ENCODE measurements at places on chromosomes 16 and 17.

DNA sequence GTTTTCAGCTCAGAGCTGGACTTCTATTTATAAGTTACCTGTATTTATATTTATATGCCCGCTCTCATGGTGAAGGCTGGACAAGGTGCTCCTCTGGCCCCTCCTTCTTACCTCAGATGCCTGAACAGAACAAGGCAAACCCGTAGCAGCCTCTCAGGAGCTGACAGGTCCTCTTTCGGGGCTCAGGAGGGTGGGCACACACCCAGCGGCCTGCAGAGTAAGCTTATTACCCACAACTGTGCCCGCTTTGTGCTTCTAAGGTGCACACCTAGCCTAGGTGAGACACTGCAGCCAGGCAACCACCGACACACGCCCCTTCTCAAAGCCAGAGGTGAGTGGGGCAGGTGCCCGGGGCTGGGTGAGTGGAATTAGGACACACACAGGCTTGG, 5.3 kb downstream of the NKIRAS2 start:
- no peak for DNase-seq

DNA sequence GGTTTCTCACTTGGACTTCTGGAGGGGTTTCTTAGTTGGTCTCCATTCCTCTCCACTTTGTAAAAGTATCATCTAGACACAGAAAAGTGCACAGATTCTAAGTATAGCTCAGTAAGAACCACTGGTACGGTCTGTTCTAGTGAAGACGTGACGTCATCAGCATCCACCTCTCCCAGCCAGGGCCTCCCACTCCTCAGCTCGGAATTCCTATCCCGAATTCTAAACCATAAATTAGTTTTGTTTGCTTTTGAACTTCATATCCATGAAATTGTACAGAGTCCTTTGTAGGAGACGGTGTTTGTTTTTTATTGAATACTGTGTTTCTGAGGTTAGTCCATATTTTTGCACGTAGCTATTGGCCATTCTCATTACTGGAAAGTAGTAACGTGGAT, 25.5 kb downstream of the FOXK2 start:
- no peak for DNase-seq

DNA sequence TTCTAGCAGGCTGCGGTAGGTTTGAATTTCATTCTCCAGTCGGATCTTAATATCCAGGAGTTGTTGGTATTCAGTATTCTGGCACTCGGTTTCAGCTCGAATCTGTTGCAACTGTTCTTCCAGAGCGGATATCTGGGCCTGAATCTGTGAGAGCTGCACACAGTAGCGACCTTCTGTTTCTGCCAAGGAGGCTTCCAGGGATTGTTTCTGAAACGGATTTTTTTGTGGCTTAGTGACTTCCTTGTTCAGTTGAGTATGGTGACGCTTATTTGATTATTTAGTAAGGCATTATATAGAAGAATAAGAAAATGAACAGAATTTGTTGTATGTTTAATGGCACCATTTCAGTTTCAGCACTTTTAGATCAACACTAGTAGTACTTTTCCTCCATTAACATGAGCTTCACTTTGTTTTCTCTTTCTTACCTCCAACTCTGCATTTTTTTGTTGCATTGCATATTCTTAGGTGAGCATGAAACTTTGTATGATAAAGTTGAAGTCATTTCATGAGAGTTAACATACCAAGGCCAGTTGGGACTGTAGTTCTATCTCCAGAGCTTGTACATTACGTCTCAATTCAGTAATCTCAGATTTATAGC, 2.8 kb downstream of the KRT10 start:
- no peak for DNase-seq

DNA sequence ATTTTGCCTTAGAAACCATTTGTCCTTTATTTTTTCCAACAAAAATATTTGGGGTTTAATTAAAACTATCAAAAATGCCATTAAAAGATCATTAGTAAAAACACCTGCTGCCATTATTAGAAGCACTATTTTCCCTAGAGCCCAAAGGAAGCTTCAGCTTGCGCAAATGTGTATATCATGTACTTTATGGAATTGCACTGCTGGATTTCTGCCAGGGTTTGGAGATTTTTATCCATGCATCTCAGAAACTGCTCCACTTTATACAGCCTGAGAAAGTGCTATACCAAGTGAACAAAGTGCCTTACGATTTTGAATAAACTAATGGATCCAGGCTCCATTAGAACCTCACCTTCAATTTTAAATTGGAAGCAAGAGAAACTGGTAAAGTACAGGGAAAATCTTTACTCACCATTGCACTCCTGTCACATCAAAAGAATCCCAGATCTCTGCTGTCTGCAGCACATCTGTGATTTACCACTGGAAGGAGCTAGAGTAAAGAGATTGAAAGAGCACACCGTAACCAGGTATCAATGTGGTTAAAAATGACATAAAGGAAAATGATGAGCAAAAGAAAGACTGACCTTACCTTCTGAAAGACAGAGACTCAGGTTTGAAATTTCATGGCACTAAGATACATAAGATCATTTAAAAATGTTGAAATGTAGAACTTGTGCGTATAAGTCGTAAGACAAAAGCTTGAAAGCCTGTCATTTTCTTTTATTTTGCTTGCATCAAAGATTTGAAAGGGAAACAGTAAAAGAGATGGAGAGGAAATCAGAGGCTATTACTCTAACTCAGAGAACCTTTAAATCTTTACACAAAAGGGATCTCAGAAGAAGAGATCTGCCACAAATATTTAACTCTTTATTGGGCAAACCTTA, 678.1 kb upstream of the GOT2 start:
- DNase-seq, result no peak
